ENCODE measurements at places on chromosomes 3 and 15.

DNA sequence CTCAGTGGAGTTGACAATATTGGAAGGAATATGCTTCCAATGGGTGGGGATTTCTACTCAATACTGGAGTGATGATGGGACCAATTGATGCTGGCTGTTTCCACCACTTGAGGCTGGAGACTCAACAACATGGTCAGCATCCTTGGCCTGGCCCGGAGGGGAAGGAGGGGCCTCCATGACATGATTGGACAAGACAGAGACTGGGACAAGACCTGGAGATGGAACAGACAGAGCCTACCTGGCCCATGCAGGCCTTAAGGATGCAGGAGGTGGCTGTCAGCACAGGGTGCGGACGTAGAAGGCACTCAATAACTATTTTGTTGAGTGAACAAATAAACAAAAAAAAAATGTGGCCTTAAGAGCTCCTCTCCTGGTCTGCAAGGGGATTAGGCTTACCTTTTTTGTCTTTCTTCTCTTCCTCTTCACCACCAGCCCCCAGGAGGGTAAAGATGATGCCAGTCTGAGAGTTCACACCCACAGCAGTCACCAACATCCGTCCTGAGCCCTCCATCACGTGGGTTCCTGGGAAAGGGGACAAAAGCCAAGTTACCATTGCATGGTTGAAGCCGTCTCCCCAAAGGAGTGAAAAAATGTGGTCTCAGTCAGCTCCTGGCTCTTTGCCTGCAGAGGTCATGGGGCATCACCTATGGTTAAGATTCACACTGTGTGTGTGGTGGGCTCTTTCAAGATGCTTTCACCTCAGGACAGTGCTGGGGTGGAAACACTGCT, 67.1 kb upstream of the SEC13 start:
- DNase-seq, result no peak

DNA sequence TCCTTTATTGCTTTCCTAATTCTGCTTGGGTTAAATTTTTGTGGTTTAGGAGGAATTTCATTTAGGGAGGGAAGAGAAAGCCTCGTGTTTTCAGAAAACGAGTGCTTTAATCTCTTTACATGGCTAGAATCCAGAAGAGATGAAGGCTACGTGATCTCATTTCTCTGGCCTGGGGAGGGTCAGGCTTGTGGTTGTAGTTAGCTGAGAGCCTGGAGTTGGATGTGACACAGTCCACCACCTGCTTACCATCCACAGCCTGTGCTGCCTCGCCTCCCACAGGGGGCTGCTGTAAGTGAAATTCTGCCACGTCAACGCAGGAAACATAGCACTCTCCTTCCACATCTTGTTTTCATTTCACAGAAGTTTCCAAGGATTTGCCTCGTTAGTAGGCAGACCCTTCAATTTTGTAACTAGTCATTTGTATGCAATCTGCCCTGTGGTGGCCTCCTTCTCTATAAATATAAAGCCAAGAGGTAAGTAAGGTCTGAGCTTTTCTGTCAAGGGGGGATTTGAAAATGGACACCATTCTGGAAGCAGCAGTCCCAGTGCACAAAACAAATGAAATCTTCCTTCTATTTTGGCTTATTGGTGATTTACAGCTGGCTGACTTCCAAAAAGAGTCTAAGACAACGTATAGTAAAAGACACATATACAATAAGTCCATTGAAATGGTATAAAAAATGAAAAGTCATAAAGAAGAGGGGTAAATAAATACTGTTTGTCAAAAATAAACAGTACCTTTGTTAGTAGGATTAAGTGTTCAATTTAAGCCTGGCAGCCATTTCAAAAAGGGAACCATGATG, 3.4 kb downstream of the GXYLT2 start:
- DNase-seq, result no peak

DNA sequence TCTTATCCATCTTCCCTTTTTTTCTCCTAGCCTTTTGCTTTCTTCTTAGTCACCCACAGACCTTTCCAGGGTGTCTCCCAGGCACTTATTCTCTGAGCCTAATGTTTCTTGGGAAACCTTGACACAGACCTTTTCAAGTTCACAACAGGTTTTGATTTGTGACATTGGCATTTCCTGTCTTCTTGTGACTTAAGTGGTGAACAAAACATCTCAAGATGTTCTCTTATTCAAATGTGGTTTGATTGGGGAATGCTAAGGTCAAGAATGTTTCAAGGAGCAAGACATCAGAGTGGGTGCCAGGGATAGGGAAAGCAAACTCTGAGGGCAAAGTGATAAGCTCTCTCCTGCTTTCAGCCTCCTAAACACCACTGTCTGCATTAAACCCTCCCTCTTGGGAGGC, 68.2 kb upstream of the GSK3B start:
- no peak for DNase-seq

DNA sequence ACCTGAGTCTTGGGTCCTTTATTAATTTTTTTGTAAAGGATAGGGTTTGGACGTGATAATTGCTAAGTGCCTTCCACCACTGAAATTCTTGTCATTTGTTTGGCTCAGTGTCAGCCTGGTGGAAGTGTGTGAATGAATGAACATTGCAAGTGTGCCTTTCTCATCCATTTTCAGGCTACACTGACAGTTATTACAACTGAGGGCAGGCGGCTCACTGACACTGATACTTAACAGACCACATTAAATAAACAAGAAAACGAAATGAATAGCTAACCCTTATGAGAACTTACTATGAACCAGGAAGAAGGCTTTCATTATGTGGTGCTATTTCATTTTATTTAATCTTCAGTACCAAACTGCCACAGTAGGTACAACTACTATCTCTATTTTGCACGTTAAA, 188.8 kb upstream of the CRBN start:
- no peak for DNase-seq

GRCh38 chr3:126621627-126622345, 33.1 kb downstream of the TXNRD3 start:
- DNase-seq, result no peak

DNA sequence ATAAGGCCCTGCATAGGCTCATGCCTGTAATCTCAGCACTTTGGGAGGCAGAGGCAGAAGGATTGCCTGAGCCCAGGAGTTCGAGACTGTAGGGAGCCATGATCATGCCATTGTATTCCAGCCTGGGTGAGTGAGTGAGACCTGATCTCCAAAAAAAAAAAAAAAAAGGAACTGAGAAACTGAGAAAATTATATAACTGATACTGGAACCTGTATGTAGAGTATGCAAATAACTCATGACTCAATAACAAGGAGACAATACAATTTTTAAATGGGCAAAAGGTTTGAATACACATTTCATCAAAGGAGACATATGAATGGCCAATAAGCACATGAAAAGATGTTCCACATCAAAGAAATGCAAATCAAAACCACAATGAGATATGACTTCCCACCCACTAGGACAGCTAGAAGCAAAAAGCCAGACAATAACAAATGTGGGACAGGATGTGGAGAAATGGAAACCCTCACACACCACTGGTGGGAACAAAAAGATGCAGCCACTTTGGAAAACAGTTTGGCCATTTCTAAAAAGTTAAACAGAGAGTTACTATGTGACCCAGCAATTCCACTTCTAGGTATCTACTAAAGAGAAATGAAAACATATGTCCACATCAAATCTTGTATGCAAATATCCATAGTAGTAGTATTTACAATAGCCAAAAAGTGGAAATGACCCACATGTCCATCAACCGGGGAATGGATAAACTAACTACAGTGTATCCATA, 70.7 kb downstream of the IQSEC1 start:
- DNase-seq, result peak; percentile 56

DNA sequence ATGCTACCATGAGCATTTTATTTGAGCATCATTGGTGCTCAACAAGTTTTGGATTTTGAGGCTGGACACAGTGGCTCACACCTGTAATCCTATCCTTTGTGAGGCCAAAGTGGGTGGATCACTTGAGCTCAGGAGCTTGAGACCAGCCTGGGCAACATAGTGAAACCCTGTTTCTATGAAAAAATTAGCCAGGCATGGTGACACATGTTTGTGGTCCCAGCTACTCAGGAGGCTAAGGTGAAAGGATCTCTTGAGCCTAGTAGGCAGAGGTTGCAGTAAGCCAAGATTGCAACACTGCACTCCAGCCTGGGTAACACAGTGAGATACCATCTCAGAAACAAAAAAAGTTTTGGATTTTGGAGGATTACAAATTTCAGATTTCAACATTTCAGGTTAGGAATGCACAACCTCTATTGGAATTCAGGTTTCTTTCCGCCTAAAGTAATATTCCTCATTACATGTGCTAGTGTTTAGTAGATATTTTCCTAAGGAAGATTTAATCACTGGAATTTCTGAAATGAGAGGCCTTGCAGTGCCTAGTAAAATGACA, 27.6 kb downstream of the CNOT10 start:
- no peak for DNase-seq

DNA sequence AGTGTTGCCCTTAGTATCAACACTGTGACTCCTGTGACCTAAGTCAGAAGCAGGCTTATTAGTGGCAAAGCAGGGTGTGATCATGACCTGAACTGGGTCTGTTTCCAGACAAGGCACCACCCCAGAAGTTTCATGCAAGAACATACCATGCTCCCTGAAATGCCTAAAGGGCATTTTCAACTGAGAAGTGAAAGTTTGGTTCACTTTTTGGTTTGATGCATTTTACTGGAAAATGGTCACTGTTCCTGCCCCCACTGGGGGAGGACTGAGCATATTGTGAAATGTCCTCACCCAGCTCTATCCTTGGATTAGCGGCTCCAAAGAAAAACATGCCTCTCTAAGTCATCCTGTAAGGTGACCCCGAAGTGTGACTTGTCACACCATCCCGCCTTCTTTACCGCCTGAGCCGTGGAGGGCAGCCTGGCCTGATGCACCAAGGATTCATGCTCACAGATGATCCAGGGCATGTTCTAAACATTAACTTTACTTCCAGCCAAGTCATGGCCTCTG, 3.1 kb upstream of the FAM240A start:
- DNase-seq, result no peak

DNA sequence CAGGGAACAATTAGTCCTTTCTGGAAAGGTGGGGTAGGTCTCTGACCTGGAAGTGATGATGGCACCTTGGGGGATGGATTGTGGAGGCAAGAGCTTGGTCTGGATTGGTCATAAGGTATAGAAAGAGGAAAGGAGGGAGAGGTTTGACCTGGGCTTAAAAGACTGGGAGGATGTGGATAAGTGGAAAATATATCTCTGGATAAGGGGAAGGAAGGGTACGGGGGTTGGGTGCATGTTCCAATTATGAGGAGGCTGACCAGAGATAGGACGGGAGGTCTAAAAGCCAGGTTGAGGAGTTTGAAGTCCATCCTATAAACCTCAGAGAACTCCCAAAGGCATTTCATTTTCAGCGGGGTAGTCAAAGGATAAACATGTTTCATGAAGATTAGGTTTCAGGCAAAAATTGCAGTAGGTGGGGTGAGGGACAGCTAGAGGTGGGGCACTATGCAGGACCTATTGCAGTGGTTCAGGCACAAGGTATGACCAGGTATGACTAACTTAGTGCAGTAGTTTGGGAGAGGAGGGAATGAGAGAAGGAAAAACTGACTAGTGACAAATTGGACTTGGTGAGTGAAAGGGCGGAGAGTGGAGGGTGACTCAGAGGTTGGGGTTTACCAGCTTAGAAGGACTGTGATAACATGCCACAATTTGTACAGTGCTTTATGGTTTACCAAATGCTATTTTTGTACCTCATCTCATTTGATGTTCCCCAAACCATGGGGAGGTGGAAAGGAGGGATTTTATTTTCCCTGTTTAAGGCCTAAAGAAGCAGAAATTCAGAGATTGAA, 10.7 kb downstream of the PDE8A start:
- DNase-seq, result peak; percentile 49

DNA sequence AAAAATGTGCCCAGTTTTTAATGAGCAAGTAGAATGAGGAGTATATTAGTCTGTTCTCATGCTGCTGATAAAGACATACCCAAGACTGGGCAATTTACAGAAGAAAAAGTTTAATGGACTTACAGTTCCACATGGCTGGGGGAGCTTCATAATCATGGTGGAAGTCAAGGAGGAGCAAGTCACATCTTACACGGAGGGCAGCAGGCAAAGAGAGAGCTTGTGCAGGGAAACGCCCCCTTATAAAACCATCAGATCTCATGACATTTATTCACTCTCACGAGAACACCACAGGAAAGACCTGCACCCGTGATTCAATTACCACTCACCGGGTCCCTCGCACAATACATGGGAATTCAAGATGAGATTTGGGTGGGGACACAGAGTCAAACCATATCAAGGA, 111.7 kb upstream of the CNTN6 start:
- DNase-seq, result no peak

DNA sequence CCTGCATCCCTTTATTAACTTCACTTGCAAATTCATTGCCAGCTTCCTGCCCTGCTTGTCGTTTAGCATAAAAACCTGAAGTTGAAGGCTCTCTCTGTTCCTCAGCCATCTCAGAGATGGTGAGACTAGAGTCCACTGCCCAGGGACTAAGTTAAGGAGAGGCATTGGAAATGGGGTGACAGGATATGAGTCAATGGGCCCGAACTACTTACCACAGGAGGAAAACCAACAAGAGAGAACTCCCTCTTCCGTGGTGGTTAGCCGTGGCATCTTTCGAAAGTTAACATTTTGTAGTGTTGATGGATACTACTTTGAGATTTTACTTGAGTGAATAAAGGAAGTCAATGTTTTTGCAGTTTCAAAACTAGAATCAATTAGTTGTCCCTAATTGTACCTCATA, 65.3 kb downstream of the LRTM1 start:
- no peak for DNase-seq

- no peak for DNase-seq
Measured at GRCh38 chr3:19506171-19506570, 357.9 kb downstream of the KCNH8 start.
